Tongue (tissue), 3 donors: ENCODE measurements at places on chromosomes 12 and 14. TPM values are rescaled to one million over a fixed set of nuclear protein-coding genes. Genes with fewer than 3 reads are reported as not detected.

GRCh38 chr12:47346251-47347019 is 266.7 kb upstream of the AMIGO2 start:
- DNase-seq, result no peak

DNA sequence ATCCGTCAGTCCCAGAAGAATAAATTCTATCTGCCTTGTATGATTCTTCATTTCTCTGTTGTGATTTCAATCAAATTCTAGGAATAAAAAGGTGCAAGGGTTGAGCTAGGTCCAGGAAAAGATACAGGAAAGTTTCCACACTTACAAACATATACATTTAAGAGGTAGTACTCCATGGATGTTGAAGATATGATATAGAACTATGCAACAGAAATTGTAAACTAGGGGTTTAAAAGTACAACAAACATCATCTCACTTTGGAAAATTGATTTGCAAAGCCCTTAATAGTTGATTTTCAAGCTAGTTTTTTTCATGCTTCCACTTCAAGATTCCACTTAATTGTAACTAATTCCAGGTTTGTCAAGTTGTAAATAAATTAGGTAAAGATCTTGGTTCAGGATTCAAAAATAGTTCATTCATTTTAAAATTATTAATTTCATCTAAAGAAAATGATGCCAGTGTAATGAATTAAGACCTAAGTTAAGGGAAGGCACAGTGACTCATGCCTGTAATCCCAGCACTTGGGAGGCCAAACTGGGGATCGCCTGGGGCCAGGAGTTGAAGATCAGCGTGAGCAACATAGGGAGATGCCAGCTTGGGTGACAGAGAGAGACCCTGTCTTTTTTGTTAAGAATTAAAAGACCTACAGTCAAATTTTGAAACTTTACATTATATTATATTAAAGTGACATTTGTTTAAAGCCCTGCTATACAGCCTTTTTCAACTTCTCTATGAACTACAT is at the start of gene OR6C70:
TSS of gene OR6C70 (minus strand) at position 51 of the 742 bp plus-strand sequence. CDS start at position 51, 0 bp downstream.
- no peak for DNase-seq

The KERA gene
- total RNA-seq, result 81.0 TPM

DNA sequence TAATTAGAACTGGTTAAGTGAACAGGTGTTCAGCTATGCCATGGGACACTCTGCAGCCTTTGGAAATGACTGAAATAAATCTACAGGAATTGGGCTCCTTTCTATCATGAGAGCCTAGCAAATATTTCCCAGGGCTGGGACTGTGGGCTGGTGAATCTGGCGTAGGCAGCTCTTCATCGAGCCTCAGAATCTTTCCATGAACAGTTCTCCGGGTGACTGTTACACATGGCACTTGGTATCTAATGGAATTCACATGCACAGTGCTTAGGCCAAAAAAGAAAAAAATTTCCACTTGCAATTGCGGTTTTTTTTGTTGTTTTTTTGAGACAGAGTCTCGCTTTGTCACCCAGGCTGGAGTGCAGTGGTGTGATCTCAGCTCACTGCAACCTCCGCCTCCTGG is 32.1 kb downstream of the PRKAB1 start:
- no peak for DNase-seq

The FOXG1 gene
- 0.10 TPM for total RNA-seq

The GALNT16 gene
- 17.3 TPM for total RNA-seq

The SLCO1C1 gene
- total RNA-seq, result 4.0 TPM

GRCh38 chr14:32761381-32761968 is 177.2 kb upstream of the NPAS3 start:
- no peak for DNase-seq

DNA sequence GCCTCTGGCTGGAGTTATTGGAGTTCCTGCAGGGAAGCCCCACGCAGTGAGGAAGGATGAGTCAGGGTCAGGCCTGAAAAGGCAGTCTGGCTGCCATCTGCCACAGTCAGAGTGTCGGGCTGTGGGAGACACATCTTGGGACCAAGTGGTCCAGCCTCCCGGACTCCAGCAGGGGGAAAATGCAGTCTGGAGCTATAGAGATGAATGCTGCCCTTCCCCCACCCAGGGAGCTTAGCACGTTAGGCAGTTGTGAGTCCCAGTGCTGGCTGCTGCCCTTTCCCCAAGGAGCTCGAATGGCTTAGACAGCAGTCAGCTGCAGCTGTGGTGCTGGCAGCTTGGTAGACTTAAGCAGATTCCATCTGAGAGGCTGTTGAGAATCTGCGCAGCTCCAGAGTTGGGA is 8.2 kb upstream of the NTS start:
- DNase-seq, result no peak

- peak; percentile 84 for DNase-seq
These were observed 9.8 kb upstream of the ZNF385A start for GRCh38 chr12:54394281-54394719.

DNA sequence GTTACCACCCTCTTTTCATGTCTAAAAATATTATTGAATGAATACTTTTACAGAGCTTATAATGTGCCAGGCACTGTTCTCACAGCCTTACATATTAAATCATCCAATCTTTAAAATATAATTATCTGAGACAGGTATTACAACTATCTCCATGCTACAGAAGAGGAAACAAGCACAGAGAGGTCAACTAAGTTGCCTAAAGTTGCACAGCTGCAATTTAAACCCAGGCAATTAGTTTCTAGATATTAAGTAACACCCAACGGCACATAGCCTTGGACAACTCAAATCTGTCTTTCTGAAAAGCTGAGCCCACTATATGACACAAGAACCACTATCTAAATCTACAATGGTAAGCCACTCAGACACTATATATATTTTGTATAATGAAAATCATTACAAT is 92.6 kb downstream of the SLC2A13 start:
- DNase-seq, result no peak

- DNase-seq, result no peak
These were observed 466.0 kb downstream of the RAD51B start for GRCh38 chr14:68285421-68286179.

- no peak for DNase-seq
These were observed 273.7 kb downstream of the SLC6A15 start for GRCh38 chr12:84638811-84639368.

GRCh38 chr12:91958816-91959215 is 186.8 kb downstream of the BTG1 start:
- DNase-seq, result no peak

The CCDC184 gene
- total RNA-seq, result 1.2 TPM

DNA sequence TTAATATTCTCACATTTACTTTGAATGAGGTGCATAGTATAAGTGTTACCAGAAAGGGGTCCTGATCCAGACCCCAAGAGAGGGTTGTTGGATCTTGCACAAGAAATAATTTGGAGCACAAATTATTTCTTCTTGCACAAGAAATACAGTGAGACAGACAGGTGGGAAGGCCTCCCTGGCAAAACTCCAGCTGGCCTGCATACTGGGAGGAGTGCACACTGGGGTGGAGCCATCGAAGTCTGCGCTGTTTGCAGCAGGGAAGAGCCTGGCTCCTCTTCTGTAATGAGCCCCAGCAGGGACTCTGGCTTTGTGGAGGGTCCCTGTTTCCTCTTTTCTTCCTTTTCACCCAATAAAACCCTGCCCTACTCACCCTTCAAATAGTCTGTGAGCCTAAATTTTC is 141.6 kb downstream of the GLT1D1 start:
- DNase-seq, result peak; percentile 90

The RERG gene
- total RNA-seq, result 18.9 TPM

DNA sequence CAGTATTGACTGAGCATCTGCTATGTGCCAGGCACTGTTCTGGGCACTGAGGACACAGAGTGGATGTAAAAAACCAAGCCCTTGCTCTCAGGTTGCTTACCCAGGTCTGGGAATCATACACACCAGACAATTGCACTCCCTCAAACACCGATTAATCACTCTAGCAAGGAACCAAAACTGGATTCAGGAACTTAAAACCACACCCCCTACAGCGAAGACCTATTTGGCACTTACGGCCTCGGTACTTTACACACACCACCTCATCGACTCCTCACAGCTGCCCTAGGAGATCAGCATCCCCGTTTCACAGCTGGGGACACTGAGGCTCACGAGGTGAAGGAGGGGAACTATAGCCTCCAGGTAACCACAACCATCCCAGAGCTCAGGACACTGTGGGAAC is 1.6 kb downstream of the GLTP start:
- DNase-seq, result no peak

DNA sequence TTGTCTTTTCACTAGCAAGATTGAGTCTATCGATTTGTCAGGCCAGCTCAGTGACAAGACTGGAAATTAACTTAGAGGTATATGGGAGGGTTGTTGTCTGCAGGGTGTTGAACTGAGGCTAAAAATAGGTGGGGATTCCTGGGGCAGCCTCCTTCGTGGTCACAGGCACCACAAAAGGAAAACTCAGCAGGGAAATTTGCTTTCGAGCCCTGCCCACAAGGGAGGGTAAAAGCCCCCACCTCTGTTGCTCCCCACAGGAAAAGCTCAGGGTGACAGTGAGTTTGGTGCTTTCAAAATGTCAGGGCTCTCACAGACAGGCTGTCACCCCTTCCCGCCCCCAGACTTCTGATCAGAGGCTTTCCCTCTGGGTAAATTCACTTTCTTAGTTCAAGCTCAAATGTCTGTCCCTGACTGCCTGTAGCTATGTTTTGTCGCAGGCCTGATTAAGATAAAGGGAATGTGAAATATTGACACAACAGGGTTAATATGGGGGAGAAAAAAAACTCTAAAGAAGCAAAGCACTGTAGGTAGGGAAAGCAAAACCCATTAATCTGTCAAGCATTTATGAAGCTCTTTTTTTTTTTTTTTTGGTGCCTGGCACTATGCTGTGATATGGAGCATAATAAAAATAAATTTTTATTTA is 11.7 kb upstream of the NFKBIA start:
- DNase-seq, result no peak

GRCh38 chr14:29126361-29126760 is 359.8 kb downstream of the FOXG1 start:
- no peak for DNase-seq

- no peak for DNase-seq
These were observed 92.9 kb downstream of the PELI2 start for GRCh38 chr14:56211084-56211483.

- DNase-seq, result peak; percentile 38
These were observed 6.4 kb downstream of the ADGRD1 start for GRCh38 chr12:130960058-130960457.

The MTRFR gene
- 11.4 TPM for total RNA-seq

The WNT5B gene
- total RNA-seq, result 16.1 TPM

DNA sequence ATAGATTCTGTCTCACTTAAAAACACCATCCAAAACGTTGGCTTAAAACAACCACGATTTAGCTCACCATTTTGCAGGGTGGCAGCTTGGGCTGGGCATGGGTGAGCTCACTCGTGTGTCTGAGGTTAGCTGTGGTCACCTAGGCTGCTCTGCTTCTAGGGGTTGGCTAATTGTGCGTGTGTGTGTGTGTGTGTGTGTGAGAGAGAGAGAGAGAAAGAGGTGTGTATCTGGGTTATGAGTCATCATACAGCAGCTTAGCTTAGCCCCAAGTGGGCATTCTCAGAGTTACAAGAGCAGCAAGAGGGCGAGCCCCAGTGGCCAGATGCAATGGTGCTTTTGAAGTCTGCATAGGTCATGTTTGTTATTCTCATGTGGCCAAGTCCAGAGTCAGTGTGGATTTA is 6.0 kb downstream of the FBXW8 start:
- DNase-seq, result no peak

DNA sequence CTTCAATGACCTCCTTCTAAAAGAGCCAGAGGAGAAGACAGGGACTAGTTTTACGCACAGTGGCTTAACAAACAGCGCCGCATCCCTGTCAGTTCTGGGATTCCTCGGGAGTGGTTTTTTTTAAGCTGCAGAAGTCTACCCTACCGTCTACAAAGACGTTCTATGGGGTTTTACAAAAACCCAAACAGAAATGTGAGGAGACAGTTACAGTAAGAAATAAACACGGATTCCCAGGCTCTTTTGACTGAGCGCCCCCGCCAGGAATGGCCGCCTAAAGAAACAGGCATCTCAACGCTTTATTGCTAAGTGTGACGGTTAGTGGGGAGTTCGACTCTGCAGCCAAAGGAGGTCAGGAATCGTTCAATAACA is 484 bp downstream of the ALKBH1 start:
- peak; percentile 53 for DNase-seq

GRCh38 chr14:74737753-74738325 is 24.9 kb downstream of the FCF1 start:
- no peak for DNase-seq

DNA sequence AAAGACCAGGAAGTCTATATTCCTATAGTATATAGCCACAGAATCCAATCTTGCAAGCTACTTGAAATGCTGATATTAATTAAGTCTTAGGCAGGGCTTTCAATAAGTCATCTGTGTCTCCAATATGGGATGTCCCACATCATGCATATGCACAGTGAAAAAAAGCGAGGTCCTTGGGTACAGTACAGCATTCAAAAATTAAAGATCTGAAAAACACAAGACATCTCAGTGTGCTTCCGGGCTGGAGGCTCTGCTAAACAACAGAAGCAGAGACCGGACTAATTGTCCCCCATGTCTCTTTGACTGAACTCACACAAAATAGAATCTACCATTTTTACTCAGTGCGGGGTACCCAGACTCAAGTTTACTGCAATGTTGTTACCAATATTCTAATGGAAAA is 156.0 kb downstream of the DAD1 start:
- DNase-seq, result peak; percentile 24

DNA sequence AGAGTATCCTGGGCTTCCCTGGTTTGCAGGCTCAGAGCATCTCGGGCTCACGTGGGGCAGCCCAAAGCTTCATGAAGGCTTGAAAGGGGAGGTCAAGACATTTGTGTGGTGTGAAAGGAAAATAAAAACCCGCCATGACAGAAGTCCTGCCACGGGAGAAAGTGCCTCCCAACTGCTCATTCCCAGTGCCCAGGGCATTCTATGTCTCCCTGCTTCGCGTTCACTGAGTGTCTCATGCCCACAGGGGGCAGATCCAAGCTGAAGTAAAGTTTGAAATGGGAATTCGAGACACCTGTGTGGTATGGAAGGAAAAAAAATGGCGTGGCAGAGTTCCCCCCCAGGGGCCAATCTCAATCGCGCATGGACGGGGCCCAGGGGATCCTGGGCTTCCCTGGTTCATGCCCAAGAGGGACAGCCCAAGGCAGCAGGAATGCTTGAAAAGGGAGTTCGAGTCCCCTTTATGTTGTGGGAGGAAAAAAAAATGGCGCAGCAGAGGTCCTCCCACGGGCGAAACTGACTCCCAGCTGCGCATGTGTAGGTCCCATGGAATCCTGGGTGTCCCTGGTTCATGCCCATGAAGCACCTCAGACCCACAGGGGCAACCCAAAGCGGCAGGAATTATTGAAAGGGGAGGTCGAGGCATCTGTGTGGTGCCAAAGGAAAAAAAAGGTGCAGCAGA is 576.7 kb downstream of the ALG10 start:
- DNase-seq, result no peak

- no peak for DNase-seq
These were observed 275.2 kb downstream of the GXYLT1 start for GRCh38 chr12:41869432-41869831.

The IAPP gene
- not detected for total RNA-seq

The REP15 gene
- 3.0 TPM for total RNA-seq

The NELL2 gene
- total RNA-seq, result 24.0 TPM

The GPR84 gene
- not detected for total RNA-seq

The DDX47 gene
- total RNA-seq, result 71.2 TPM

DNA sequence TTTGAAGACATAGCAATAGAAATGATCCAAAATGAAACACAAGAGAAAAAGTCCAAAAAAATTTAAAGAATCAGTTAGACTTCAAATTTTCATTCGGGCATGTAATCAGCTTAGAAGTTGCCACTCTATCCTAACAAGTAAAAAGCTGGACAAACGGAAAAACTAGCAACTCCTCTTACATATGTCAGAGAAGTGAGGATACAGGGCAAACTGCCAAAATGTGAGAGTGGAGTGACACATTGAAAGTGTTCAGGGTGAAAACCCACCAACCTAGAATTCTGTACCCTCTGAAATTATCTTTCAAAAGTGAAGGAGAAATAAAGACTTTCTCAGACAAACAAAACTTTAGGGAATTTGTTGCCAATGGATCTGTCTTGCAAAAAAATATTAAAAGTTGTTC is 42.0 kb upstream of the CHPT1 start:
- DNase-seq, result no peak
